ENCODE measurements at places on chromosomes 13 and 19. TPM values are rescaled to one million over a fixed set of nuclear protein-coding genes. Genes with fewer than 3 reads are reported as not detected.

RAB20 gene
- total RNA-seq = 1.5 TPM

ZNF99 gene
- not detected for total RNA-seq

DHDH gene
- total RNA-seq = 1.7 TPM

FARP1 gene
- total RNA-seq = 14.8 TPM

MAST1 gene
- total RNA-seq = 3.0 TPM

CTU1 gene
- 13.1 TPM for total RNA-seq

ZSCAN4 gene
- not detected for total RNA-seq

S1PR2 gene
- 1.1 TPM for total RNA-seq

ZNF536 gene
- not detected for total RNA-seq

ZNF888 gene
- not detected for total RNA-seq

PODNL1 gene
- 1.5 TPM for total RNA-seq

IRF3 gene
- total RNA-seq = 102 TPM

KLHL1 gene
- total RNA-seq = not detected

PRR12 gene
- total RNA-seq = 31.4 TPM

CA11 gene
- total RNA-seq = 12.7 TPM

URI1 gene
- 83.5 TPM for total RNA-seq

SPIB gene
- total RNA-seq = 0.17 TPM

EXOC3L2 gene
- total RNA-seq = 1.7 TPM

DIAPH3 gene
- 9.1 TPM for total RNA-seq

LILRB1 gene
- not detected for total RNA-seq

F2RL3 gene
- not detected for total RNA-seq

CD70 gene
- total RNA-seq = 25.1 TPM

NLRP9 gene
- not detected for total RNA-seq

CGB1 gene
- not detected for total RNA-seq

ACP4 gene
- total RNA-seq = not detected

SKA3 gene
- 12.2 TPM for total RNA-seq

N4BP2L1 gene
- 0.25 TPM for total RNA-seq

ZNF471 gene
- total RNA-seq = 0.03 TPM

ZNF575 gene
- 1.6 TPM for total RNA-seq

SLC46A3 gene
- total RNA-seq = 1.5 TPM

ZNF224 gene
- 10.1 TPM for total RNA-seq

NCCRP1 gene
- 2.3 TPM for total RNA-seq

ANGPTL8 gene
- total RNA-seq = not detected

ZNF30 gene
- 5.4 TPM for total RNA-seq

ADGRE3 gene
- total RNA-seq = not detected

CASP14 gene
- total RNA-seq = not detected

ZNF439 gene
- total RNA-seq = not detected

ZNF83 gene
- not detected for total RNA-seq

OR7A5 gene
- total RNA-seq = not detected

SIGLEC14 gene
- total RNA-seq = not detected

CATSPERD gene
- total RNA-seq = not detected

KLF1 gene
- not detected for total RNA-seq

IZUMO2 gene
- not detected for total RNA-seq

All from A549 treated with GW870086 at 1 μM for 4 hours (cell line).